Stimulated activated effector memory CD8-positive, alpha-beta T cell treated with anti-CD3 and anti-CD28 coated beads, Interleukin-12 subunit alpha, Interleukin-12 subunit beta, amount 100 ng/mL, for 72 hours (primary cell): ENCODE measurements at places on chromosomes 6 and 20.

GRCh38 chr6:128516514-128516898 lies 3.9 kb downstream of the PTPRK start:
- DNase-seq = no peak

DNA sequence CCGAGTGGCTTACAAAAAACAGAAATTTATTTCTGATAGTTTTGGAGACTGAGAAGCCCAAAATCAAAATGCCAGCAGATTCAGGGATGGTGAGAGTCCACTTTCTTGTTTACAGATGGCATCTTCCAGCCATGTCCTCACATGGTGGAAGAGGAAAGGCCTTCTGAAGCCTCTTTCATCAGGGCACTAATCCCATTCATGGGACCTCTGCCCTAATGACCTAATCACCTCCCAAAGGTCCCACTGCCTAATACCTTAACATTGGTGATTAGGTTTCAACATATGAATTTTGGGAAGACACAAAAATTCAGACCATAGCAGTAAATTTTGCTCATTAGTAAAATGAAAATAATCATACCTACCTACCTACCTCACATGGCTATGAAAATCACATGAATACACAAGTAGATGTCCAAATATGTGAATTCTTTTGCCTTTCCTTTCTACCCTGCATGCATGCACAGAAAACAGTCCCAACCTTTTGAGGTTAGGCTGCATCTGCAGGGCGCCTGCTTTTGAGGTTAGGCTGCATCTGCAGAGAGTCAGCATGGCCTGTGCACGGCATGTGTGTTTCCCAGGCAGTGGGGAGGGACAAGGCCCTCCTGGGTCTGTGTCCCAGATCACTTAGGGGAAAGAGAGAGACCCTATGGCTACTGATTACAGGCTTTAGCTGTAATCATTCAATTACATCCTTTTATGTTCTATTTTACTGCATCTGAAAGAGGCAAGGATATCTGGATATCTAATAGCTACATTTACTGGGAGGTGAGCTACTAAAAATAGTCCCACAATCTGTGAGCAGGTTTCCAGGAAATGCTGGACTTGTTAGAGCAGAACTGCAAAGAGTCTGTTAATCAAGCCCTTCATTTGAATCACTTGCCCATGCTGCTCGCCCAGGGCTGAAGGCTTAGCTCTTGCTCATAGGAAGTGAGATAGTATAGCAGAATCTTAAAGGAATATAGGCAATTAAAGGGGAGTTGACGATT lies 497.7 kb upstream of the MARCKS start:
- DNase-seq = no peak

GRCh38 chr6:27867945-27868300 lies 44.3 kb downstream of the OR2B2 start:
- no peak for DNase-seq

GRCh38 chr6:159152782-159153181 lies 16.4 kb upstream of the FNDC1 start:
- DNase-seq = no peak

DNA sequence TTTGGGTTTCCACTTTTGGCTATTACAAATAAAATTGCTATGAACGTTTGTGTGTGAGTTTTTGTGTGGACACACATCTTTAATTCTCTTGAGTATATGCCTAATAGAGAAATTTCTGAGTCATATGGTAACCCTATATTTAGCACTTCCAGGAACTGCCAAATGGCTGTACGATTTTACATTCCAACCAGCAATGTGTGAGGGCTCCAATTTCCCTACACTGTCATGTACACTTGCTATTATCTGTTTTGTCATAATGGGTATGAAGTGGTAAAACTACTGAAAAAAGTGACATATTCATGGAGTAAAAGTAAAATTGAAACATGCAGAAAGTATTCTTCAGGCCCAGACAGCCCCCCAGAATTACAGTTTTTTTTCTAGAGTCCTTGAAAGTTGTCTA lies 59.6 kb upstream of the ESR1 start:
- DNase-seq = no peak

- DNase-seq = no peak
Measured at GRCh38 chr6:158474961-158475343, 84.9 kb upstream of the TMEM181 start.

- no peak for DNase-seq
Measured at GRCh38 chr6:133355922-133356321, 114.8 kb downstream of the EYA4 start.

- no peak for DNase-seq
Measured at GRCh38 chr6:112189494-112189893, 64.9 kb downstream of the LAMA4 start.

DNA sequence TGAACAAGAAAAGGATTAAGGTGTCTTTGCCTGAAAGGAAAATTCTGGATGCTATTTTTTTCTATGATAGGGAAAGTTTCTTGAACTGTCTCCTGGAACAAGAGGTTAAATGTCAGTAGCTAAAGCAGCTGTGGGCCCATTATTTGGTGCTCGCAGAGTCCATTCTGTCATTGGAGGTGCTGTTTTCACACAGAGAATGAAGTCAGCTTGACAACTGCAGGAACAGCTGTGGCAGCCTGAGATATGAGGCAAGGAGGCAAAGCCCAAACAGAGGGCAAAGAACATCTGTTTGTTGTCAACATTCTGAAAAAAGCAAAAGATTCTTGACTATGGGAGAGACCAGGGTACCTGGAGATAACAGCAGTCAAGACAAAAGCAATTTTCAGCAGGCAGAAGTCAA lies 548.2 kb downstream of the KIF16B start:
- DNase-seq = no peak

DNA sequence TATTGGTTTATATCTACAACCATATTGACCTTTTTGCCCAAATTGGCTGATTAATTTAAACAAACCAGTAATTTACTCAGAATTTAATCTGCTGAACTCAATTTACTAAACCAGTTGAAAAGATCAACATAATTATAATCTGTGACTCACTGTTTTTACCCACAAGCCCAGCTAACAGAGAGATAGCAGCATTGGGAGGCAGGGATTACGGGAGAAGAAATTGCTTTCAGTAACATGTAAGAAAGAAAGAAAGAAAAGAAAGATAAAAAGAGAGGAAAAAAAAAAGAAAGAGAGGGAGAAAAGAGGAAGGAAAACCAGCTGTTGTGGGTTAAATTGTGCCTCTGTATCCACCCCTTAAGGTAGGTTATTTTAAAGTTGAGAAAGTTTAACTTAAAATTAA lies 13.3 kb upstream of the RHAG start:
- DNase-seq = no peak

DNA sequence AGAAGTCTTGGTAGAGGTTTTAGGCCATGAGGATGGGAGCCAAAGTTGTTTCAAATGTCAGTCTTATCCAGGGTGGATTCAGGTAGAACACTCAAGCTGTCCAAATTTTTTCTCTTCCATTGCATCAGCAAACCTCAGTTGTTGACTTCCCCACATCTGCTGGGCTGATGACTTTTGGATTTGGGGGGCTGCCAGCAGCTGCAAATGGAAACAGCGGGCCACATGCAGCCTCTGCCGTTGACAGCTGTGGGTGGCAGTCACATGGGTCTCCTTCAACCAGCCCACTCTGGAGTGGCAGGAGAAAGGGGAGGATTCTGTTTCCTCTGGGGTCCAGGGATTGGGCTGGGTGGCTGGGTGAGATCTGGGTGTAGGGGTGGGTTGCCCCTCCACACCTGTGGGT lies 5.8 kb upstream of the MLN start:
- DNase-seq = no peak

GRCh38 chr6:54654381-54654780 lies 192.2 kb upstream of the FAM83B start:
- no peak for DNase-seq
